RPMI7951 (cell line): ENCODE measurements at places on chromosomes 16 and 17.

DNA sequence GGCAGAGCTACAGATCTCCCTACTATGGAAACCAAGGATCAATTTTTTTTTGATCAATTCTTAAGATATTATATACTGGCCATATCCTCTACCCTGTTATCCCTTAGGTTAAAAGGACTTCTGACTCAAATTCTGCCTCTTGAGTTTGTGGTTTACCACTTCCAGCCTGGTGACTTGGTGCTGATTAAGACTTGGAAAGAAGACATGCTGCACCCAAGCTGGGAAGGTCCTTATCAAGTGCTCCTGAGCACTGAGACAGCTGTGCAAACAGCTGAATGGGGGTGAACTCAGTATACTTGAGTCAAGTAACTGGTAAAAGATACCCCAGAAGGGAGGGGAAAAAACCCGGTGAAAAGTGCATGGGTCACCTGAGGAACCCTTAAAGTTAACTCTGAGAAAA, 20.5 kb upstream of the SPACA3 start:
- DNase-seq, result peak; percentile 58

DNA sequence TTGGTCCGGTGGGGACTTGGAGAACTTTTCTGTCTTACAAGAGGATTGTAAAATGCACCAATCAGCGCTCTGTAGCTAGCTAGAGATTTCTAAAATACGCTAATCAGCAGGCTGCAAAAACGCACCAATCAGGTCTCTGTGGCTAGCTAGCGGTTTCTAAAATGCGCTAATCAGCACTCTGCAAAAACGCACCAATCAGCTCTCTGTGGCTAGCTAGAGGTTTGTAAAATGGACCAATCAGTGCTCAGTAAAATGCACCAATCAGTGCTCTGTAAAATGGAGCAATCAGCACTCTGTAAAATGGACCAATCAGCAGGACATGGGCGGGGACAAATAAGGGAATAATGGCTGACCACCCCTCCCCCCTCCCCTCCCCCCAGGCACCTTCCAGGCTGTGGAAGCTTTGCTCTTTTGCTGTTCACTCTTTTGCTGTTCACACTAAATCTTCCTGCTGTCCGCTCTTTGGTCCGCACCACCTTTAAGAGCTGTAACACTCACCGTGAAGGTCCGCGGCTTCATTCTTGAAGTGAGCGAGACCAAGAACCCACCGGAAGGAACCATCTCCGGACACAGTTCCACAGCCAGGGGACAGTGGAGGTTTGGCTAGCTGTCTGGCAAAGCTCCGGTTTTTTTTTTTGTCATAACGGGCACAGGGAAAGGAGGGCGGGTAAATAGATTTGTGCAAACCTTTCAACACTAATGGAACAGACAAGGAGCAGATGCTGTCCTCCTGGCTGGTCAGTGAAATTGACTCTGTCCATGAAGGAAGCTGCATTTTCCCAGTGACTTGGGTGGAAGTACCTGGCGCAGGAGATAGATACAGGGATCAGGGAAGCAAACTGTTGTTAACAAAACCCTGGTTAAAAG, 8.3 kb downstream of the PITPNC1 start:
- no peak for DNase-seq

DNA sequence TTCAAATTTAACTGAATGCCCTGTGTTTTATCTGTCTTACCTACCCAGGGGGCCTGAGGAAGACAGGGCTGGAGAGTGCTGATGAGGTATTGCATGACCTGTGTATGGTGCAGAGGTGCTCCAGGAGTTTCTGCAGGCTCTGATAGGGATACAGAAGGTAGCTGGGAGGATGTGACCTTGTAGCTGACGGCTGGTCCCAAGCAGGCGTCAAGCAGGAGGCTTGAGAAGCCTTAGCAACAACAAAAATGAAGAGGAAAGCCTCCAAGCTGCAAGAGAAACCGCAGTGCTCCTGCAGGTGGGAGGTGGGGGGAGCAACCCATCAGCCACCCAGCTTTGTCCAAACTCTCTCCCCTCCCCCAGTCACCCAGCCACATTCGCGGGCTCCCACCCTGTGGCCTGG, 40.4 kb downstream of the LAT start:
- no peak for DNase-seq

- no peak for DNase-seq
Measured at GRCh38 chr17:82560802-82561428, 41.4 kb downstream of the FOXK2 start.

DNA sequence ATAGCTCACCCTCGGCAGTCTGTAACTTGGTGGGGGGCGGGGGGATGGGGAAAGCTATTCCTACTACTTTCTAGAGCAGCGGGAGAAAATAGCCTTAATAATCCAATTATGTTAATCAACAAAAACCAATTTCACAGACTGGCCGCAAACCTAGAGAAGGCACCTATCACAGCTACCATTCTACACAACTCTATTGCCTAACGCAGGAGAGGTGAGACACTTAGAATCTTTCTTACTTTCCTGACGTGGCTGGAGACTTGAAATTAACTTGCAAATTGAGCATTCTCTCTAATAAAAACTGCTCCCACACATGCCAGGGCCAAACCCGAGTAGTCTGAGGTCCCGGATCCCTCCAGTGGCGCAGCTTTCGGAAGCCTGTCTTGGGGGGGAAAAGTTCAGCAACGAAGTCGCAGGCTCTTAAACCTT, 794 bp downstream of the SMG6 start:
- DNase-seq, result no peak

- DNase-seq, result peak; percentile 75
Measured at GRCh38 chr17:31533546-31534155, 142.2 kb downstream of the RAB11FIP4 start.

GRCh38 chr16:78902321-78902720, 698.2 kb downstream of the MAF start:
- DNase-seq, result no peak

DNA sequence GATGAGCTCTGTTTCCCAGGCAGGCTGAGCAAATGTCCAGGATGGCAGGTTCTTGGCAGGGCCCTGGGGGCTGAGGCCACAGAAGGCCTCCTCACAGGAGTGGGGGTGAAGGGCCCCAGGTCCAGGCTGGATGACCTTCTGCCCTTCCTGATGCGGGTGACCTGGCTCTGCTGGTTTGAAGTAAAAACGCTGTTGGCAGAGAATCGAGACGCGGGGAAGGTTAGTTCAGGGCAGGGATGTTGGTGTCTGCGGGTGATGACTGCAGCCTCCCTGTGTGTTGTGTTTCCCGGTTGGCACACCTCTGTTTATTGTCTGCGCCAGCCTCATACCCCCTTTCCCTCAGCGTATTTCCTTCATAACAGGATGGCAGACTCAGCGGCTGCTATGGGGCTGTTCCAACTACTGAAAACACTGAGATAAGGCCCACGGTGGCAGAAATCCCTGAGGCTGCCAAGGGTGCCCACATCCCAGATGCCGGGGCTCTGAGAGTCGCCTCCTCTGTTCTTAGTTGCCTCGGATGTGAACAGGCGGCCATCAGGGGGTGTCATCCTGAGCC, 104.6 kb downstream of the METRNL start:
- no peak for DNase-seq

DNA sequence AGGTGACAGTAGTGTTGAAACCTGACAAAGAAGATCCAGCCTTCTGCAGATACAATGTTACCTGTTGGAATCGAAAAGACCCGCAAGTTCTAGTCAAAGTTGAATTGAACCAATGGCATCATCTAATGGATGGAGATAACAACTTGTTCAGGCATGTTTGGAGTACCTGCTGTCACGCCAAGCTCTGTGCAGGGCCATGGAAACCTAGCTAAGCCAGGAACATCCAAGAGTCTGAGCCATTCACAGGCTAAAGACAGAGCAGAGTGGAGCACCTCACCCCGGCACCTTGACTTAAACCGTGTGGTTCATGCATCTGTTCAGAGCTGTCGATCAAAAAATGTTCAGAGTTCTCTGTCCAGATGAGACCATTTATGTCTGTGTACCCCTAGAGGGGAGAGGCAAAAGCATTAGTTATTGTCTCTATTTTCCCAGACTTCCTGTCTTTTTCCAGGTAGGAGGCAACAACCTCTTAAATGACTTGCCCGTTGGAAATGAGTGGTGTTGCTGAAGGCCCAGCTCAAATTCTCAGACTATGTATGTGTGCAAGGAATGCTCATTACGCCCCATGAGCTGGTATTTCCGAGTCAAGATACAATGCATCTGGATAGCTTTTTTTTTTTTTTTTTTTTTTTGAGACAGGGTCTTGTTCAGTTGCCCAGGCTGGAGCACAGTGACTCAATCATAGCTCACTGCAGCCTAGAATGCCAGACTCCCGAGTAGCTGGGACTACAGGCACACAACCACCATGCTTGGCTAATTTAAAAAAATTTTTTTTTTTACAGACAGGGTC, 44.9 kb upstream of the XYLT1 start:
- DNase-seq, result peak; percentile 53

DNA sequence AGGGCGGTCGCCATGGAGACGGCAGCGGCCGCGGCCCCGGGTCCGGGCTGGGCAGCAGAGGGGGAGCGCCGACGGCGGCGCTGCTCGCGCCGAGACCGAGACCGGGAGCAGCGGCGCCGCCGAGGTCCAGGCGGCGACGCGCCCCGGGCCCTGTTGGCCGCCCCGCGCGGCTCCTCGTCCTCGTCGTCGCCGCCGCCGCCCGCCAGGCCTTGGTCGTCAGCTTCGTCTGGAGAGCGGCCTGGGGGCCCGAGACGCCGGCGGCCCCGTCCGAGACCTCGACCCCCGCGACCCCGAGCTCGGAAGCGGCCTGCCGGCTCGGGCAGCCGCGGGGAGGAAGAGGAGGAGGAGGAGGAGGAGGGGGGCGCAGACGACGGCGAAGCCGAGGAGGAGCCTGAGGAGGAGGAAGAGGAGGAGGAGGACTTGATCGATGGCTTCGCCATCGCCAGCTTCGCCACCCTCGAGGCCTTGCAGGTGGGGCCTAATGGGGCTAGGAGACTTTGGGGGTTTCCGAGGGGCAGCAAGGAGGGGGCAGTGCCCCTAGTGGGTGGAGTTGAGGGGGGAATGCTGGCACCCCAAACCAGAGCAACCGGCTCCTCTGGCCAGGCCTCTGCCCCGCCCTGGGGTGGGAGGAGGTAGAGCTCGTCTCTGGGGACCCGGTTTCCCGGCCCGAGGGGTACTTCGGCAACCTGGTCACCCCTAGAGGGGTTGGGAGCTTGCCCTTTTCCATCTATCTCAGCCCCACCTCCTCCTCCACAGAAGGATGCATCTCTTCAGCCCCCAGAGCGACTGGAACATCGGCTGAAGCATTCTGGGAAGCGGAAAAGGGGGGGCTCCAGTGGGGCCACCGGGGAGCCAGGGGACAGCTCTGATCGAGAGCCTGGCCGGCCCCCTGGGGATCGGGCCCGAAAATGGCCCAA, 1.5 kb downstream of the FBRS start:
- peak; percentile 7 for DNase-seq

GRCh38 chr16:6279286-6279685, 1053.4 kb upstream of the RBFOX1 start:
- no peak for DNase-seq

DNA sequence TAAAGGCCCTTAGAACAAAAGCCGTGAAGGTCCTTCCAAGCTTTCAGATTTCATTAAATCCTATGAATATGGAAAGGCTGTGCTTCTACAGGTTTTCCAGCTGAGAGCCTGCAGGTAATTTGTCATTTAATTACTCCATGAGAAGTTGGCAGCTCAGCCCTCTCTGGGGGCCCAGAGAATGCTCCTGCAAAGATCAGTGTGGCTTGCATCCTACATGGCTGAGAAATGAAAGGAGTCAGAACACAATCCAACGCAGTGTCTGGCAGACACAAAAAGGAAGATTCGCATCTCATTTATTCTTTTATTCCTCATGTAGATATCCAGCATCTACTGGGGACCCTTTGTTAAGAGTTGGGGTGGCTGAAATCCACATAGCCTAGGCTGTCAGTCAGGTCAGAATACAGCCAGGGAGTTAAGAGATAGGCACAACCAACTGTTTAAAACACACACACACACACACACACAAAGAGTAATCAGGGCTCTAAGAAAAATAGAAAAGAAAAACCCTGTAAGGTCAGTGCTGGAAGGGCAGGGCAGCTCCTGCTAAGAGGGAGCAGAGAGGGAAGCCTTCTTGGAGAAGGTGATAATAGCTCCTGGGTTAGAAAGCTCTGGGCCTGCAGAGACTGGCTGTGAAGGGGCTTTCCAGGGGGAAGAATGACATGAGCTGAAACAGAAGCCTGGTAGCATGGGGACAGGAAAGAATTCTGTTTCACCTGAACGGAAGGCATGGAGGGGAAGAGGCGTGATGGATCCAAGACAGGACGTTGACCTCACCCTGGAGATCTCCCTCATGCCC, 46.9 kb upstream of the WSCD1 start:
- no peak for DNase-seq

DNA sequence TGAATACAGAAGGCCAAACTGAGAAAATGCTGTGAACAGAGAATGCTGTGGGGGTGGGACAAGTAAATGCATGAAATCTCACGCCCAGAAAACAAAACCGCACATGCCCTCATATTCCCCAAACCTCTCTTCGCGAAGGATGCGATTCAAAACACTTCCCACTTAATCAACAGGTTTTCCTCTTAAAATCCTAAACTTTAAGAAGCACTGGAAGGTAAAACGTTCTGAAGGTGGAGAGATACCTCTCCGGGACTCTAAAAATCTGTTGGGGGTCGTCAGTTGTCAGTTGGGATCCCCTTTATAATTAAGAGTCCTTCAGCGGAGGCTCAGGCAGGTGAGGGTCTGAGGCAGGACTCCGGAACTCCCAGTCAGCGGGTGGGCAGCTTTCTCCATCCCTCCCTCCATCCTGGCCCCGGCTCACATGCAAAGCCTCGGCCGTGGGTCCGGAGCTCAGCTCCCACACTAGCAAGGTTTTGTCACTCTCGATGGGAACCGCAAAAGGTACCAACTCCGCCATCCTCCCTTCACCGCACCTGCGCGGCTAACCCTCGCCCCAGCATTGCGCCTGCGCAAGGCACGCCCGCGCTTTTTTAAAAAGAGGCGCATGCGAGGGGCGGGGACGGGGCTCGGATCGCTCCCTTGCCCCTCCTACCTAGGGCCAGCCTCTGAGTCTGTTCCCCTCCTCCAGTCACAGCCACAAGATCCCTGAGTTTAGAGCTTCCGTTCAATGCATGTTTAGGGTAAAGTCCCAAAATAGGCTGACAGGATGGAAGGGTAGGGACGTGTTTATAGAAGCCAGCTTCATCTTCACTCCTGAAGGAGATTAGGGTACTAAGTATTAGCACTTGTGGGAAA, at the start of gene RDM1:
RDM1 (minus strand) TSS at position 563 of the 855 bp plus-strand sequence; CDS start at position 517, 46 bp downstream.
- DNase-seq, result peak; percentile 69
